Caudate nucleus (tissue), 63 donors: ENCODE measurements at places on chromosomes 11 and 22.
A peak's percentile ranks its signal among the peaks of the same experiment; 100 is the strongest.

DNA sequence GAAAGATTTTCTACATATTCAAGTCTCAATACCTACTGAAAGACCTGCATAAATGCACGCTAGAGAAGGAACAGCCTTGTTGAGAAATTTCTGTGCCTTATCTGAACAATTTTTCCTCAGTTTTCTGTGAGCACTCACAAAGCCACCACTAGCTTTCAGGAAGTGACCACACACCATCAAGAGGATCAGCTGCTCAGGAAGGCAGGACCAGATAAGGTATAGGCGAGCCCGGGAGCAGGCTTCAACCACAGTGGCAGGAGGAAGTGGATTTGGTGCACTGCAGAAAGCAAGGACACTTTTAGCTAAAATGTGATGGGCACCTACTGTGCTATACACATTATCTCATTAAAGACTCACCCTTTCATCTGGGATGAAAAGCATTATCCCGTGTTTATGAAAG lies 220.8 kb downstream of the RAB38 start:
- DNase-seq = no peak

- DNase-seq = no peak
Observed at GRCh38 chr11:111026241-111026640, 219.3 kb upstream of the POU2AF2 start.

DNA sequence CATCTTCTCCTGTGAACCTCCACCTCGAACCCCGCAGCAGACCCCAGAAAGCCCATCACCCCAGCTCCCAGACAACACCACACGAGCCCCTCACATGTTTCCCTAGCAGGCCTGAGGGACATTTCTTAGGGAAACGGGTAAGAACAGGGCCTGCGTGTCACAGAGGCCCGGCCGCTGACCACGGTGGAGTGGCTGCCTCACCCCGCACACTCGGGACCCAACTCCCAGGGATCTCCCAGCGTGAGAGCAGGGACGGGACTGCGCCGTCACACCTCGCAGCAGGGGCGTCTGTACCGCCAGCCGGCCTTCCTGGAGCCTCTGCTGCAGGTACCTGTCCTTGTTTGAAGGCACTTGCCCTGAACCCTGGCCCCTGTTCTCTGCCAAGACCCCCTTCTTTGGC lies 10.2 kb downstream of the ATP5MGL start:
- DNase-seq = no peak

GRCh38 chr11:76627606-76628005 lies 42.9 kb downstream of the LRRC32 start:
- DNase-seq = no peak

GRCh38 chr11:59778122-59778521 lies 22.9 kb downstream of the STX3 start:
- no peak for DNase-seq

DNA sequence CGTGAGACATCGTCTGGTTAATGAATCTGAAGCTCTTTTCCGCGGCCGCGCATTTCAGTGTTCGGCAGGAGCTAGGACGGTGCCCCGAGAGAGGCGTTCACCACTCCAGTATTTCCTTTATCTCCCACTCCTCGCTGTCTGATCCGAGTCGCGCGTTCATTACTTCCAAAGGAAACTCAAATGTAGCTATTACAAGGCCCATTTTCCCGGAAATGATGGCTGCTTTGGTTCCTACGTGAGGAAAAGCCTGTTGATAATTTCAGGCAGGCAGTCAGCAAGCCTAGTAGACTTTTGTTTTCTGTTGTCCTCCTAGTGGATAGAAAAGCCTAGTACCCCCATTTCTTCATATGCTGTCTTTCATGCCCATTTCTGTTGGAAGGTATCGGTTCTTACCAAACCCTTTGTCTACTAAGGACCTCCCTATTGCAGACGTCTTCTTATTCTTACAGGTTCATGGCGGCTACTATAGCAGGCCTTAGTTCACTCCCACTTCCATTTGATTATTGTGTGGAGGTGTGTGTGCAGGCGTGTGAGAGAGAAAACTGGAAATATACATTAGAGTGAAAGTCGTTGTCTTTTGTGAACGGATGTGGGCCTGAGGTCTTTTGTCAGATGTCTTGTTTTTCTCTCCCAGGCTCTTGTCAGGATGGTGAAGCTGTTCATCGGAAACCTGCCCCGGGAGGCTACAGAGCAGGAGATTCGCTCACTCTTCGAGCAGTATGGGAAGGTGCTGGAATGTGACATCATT lies 737 bp downstream of the RBM4 start:
- DNase-seq = peak; percentile 65

GRCh38 chr11:12824281-12825041 lies 150.2 kb downstream of the TEAD1 start:
- DNase-seq = no peak

DNA sequence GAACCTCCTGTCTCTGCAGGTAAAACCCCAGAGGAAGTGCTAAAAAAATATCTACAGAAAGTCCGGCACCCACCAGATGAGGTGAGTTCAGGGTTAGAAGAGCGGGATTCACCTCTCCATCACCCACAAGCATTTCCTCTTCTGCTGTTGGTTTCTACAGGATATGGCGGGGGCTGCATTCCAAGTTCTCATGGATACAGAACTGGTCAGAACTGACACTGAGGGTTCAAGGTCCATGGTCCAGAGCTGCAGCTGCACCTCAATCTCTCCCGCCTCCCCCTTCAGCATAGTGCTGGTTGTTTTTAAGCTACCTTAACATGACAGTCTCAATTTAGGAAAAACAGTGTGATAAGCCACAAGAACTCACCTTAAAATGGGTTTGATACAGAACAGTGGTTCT lies 19.2 kb downstream of the DTX4 start:
- DNase-seq = no peak

DNA sequence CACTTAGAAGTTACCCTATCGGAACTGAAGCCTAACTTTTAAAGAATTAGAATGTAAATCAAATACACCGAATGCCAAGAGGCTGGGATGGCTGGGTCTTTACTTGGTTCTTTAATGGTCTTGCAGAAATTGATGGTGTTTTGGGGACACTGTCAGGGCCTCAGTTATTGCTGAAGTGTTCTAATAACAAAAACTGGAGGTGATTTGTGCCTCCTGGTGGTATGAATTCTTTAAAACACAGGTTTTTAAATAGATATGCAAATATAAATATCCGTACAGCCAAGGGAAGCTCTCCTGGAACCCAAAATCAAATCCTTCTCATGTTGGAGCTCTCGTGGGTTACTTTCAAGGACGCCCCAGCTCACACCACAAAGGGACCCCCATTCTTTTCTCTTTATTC lies 19.3 kb upstream of the TMPRSS5 start:
- no peak for DNase-seq

GRCh38 chr22:44698531-44699421 lies 3.2 kb upstream of the PRR5 start:
- no peak for DNase-seq

- no peak for DNase-seq
Observed at GRCh38 chr11:69265210-69265609, 28.7 kb upstream of the MYEOV start.

- no peak for DNase-seq
Observed at GRCh38 chr11:92867913-92868619, 101.4 kb upstream of the MTNR1B start.

GRCh38 chr22:40759294-40759840 lies 59.8 kb downstream of the SLC25A17 start:
- no peak for DNase-seq

DNA sequence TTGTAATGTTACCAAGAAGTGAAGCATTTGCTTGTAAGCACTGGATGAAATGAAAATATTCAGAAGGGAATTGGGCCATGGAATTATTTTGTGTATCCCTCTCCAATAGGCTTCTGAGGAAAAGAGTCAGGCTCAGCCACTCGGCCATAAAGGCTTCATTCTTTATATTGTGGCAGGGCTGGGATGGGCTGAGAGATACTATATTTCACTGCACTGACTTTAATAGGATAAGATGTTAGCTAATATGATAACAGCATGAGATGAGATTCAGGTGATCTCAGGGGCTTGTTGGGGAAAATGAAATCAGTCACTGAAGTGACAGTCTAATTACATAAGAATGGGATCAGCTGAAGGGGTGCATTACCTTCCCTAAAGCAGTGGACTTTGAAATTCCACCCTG lies 7.3 kb upstream of the TRIM44 start:
- no peak for DNase-seq
